Astrocyte of the cerebellum (primary cell): ENCODE measurements at places on chromosomes 12 and 14.

DNA sequence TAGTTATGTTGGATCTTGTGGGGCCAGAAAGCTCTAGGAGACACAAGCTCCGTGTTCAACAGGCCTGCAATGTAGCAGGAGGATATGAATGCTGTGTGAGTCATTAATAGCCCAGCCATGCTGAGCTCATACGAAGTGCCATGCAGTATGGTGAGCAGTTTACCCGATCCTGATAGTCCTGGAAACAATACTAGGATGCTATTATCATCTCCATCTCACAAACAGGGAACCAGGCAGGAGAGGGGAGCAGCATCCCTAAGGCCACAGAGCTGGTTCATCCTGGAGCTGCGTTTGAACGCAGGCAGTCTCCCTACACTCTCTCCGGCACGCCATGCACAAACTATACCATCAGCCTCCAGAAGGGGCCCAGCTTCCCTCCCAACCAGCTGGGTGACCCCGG is 20.5 kb downstream of the TTC7B start:
- DNase-seq: peak; percentile 28

DNA sequence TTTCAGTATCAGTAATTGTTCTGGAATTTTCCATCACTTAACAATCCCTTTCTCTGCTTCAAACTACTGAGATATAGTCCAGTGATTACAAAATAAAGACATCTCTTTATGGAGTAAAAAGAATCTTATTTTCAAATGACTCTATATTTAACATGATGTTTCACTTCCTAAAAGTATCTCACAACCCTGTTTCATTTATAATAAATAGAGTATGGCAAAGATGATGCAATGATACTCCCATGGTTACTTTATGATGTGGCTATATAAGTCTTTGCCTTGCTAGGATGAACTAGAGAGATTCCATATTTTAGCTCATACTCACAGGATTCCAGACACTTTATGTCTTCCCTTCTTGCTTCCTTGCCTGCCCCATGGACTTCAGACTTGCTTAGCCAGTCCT is 953.5 kb upstream of the MDGA2 start:
- no peak for DNase-seq

DNA sequence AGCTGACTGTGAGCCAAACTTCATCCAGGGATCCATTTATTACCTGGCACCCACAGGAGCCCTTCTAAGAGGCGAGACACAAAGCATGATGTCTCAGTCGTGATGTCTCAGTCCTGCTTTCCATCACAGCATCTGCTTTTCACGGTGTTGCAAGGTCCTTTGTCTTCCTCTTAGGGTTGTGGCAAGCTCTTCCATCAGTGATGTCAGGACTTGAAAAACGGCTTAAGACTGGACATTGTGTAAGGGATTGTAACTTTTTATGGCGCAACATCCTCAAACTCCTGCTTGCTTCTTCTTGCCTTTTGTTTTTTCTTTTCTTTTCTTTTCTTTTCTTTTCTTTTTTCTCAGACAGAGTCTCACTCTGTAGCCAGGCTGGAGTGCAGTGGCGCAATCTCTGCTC is 586.5 kb upstream of the TMEM132C start:
- no peak for DNase-seq

- no peak for DNase-seq
Measured at GRCh38 chr12:80219345-80219744, 120.0 kb downstream of the OTOGL start.

- no peak for DNase-seq
Measured at GRCh38 chr12:97324471-97324870, 138.1 kb upstream of the RMST start.

- DNase-seq: no peak
Measured at GRCh38 chr12:39588348-39588747, 31.3 kb downstream of the ABCD2 start.

DNA sequence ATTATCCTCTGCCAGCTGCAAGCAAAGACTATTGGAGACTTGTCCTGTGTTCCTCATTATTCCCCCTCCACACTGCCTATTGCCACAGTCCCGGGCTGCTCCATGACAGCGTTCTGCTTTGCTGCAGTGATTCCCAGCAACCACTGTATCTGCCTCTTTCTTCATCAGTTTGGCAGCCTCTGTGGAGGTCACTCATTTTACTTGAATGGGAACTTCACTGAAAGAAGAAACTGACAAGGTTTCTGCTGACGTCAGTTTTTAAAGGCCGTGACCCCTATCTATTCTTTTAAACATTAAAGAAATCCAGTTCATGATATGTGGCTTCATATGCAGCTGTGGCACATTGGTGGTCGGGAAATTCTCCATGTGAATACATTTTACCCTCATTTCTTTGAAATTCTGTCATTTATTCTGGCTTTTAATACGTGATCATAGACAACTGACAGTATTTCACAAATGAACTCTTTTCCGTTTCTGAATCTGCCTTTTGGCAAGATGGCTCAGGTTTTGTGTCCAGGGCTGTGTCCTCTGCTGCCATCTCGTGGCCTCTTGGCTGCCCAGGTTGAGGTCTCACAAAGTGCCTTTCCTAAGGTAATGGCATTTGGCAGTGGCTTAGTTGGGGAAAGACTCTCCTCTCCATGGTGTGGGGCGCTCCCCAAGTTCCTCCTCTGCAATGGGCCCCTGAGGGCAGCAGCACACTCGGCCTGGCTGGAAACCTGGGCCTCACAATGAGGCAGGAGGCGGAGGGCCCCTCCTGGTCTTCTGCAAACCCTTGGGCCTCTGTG is 5.8 kb downstream of the TMEM253 start:
- peak; percentile 59 for DNase-seq

- DNase-seq: no peak
Measured at GRCh38 chr14:71602524-71602923, 329.7 kb upstream of the RGS6 start.

DNA sequence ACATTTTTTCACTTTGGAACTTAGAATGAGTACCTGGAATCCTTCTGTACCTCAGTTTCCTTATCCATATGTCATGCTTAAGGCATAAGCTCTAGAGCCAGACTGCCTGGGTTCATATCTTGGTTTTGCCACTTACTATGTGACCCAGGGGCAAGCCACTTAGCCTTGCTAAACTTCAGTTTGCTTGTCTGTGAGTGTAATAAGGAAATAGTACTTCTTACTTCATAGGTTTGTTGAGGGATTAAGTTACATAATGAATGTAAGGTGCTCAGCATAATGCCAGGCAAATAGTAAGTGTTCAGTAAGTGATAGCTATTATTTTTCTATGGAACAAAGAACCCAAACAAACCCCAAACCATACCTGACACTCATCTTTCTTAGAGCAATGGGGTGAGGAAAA is 225.1 kb downstream of the BCAT1 start:
- DNase-seq: no peak

DNA sequence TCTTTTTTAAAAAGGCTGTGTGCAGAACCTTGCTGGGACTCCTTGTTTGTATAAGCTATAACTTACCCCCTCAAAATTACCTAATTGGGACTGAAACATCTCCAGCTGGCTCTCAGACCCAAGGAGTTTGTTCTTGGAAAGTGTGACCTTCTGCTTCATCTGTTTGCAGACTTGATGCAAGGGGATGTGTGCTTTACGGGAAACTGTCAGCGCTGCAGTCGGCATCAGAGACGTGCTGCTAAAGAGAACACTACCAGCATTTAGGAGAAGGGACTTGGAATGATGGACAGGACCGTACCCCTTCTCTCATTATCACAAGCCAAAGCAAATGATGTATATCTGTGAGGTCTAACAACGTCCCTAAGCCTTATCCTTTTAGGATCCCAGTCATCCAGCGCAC is 174.2 kb upstream of the PARP11 start:
- no peak for DNase-seq

GRCh38 chr12:122467983-122468382 is 32.7 kb downstream of the ZCCHC8 start:
- DNase-seq: no peak

- no peak for DNase-seq
Measured at GRCh38 chr14:67705211-67705610, 3.5 kb downstream of the RDH12 start.

DNA sequence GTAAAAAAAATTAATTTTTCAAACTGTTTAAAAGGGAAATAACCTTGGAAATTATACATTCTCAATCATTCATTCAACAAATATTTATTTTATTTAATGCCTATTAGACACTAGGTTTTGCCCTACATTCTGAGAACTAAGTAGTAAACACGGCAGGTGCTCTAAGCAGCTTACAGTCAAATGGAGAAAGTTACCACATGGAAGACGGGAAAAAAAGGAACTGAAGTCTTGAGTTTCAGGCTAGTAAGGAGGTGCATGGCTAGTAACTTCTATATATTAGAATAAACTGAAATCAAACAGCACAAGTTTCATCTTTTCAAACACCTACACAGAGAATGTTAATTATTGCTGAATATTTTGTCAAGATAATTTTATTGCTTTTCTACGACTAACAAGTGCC is 52.9 kb downstream of the C12orf42 start:
- DNase-seq: no peak

DNA sequence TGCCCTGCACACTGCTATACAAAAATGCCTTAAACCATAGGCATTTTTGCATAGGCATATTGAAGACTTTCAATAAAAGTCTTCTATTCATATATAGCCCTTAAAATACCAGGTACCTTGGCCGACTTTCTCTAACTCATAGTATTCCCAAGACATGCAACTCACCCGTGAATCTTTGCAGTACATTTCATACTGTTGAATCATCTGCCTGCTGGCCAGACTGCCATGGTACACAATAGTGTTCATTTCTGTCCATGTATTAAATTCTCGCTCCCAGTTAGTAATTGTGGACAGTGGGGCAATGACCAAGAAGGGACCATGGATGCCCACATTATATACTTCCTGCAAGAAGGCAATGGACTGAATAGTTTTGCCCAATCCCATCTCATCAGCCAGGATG is 24.3 kb upstream of the SUPT16H start:
- DNase-seq: peak; percentile 15

- no peak for DNase-seq
Measured at GRCh38 chr14:71469643-71470335, 462.4 kb upstream of the RGS6 start.

- no peak for DNase-seq
Measured at GRCh38 chr14:90811641-90812040, 4.6 kb downstream of the TTC7B start.

GRCh38 chr12:54452628-54453027 is 20.8 kb downstream of the GTSF1 start:
- DNase-seq: no peak

- no peak for DNase-seq
Measured at GRCh38 chr12:131383291-131383690, 327.6 kb upstream of the SFSWAP start.

DNA sequence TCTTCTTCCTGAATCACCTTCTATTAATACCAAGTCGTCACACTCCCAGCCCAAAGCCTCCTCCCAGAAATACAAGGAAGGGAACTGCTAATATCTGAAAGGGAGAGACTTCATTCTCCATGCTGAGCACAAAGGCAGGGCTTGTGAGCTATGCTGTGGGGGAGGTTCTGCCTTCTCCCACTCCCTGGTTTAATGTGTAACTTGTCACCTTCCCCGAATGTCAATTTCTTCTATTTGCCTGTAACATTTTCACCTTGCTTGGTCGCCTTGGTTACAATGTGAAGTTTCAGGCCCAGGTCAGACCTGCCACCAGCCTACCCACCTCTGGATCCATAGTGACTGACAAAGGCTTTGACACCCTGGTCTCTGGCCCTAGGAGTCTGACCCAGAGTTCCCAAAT is 82.0 kb upstream of the ESRRB start:
- DNase-seq: no peak

GRCh38 chr12:119681111-119681510 is 13.2 kb downstream of the PRKAB1 start:
- no peak for DNase-seq

DNA sequence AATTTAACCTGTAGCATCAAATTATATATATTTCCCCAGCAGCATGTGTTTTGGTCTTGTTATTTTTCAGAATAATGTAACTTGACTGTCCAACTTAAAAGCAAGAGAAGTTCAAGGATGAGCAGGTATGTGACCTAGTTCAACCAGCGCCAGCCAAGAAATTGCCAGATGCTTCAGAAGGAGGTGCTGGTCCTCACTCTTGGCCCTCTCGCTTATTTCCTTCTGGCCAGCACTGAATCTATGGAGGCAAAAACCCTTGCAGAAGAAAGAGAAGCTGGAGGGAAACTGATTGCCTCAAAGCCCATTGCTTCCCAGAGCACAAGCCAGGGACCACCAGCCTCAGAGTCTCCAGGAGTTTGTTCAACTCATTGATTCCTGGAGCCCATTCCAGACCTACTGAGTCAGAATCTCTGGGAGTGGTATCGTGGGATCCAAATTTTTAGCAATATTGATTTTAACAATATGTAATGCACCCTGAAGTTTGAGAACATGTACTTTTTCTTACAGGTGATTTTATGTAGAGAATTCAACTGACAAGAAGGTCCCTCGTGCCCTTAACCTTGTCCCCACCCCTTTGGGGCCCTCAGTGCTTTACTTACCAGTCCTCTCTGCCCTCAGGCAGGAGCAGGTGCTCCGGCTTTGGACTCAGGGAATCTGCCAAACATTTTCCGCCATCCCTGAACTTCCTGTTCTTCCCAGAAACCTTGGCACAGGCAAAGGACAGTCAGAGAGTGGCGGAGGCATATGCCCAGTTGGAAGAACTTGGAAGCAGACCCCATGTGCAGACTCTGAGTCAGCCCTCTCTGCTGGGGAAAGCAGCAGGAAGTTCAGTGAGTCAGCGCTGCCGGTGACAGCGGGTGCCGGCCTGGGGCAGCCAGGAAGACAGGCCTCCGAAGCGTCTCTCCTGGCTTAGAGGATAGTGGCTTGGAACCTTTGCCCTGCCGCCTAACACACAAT is 10.4 kb downstream of the BEST3 start:
- DNase-seq: peak; percentile 89

- no peak for DNase-seq
Measured at GRCh38 chr12:8037046-8037663, 4.6 kb downstream of the FOXJ2 start.

GRCh38 chr12:23581913-23582312 is 367.6 kb downstream of the SOX5 start:
- DNase-seq: no peak

GRCh38 chr14:90512329-90512991 is 115.6 kb downstream of the CALM1 start:
- no peak for DNase-seq

DNA sequence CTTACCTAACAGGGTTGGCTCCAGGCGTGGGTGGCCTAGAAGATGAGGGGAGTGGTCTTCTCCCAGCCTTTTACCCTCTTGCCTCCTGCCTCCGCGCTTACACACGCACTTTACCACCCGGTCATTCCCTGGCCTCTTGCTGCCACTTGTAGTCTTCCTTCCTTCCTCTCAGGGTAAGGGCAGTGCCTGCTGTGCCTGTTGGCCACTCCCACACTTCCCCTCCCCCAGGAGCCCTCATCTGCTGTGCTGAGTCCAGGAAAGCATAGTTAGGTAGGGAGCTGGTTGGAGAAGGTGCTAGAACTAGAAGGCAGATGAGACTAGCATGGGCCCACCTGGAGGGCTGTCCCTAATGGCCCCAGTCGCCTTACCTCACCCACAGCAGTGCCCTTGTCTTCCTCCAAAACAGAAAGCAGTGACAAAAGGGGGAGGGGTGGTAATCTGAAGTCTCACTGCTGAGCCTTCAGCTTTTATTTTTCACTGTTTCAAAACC is 54.3 kb upstream of the SRSF5 start:
- DNase-seq: no peak

GRCh38 chr14:92792885-92793284 is 1.2 kb upstream of the GOLGA5 start:
- no peak for DNase-seq

GRCh38 chr14:52175982-52176502 is 91.5 kb upstream of the PTGDR start:
- no peak for DNase-seq
